ENCODE measurements at places on chromosomes 4 and X. TPM values are rescaled to one million over a fixed set of nuclear protein-coding genes. Genes with fewer than 3 reads are reported as not detected.

Gene SSX2B
- not detected for total RNA-seq

Gene AMOT
- 3.3 TPM for total RNA-seq

Gene USP17L21
- not detected for total RNA-seq

Gene GLRA2
- total RNA-seq: not detected

Gene TDO2
- 0.40 TPM for total RNA-seq

Gene MCF2
- not detected for total RNA-seq

Gene SLC34A2
- 4.9 TPM for total RNA-seq

Gene ARHGAP6
- total RNA-seq: 0.56 TPM

Gene PNMA6F
- not detected for total RNA-seq

Gene TCEAL6
- not detected for total RNA-seq

- no peak for ATAC-seq
Measured at GRCh38 chr4:137370679-137371078, 161.6 kb downstream of the PCDH18 start.

DNA sequence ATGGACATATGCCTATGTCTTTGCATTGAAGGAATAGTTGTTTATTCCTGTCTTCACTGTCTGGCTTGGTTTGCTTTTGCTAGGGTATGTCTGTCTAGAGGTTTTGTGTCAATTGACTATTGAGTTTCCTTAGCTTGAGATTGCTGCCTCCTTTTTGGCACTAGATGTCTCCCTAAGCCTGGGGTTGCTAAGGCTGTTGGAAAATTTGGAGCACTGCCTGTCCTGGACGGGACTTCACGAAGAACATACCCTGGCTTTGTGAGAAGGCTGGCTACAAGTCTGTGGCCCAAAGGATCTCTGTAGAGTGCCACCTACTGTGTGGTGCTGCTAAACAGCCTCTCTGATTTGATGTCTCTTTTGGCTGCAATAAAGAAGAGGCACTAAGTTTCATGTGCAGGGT, 183.8 kb upstream of the NUDT10 start:
- no peak for ATAC-seq

- no peak for ATAC-seq
Measured at GRCh38 chr4:154186035-154186434, 305.6 kb downstream of the DCHS2 start.

GRCh38 chr4:132479543-132479942, 669.6 kb upstream of the PCDH10 start:
- no peak for ATAC-seq

DNA sequence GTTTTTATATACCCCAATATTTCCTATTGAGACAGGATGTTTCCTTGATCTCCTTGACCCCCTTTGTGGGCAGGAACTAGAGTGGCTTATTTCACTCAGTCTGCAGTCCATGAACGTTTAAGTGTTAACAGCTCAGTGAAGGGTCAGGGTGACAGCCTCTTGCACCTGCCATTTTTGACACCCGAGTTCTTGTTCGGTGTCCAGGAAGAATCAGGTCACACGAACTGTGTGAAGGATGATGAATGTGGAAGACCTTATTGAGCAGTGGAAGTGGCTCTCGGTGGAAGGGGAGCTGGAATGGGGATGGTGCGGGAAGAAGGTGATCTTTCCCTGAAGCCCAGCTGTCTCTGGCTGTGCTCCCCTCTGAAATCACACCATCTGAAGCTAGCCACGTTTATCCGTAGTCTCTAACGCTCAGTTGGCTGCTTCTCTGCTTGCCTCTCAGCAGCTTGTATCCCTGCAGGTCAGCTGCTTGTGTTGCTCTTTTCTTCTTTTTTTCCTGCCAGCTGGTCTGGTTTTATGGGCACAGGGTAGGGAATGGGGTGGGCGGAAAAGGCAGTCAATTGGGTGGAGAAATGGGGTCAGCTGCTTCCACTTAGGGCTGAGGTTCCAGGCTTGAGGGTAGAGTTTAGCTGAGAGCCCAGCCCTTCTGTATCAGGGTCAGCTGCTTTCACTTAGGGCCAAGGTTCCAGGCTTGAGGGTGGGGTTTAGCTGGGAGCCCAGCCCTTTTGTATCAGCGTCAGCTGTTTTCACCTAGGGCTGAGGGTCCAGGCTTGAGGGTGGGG, 29.0 kb upstream of the CCNG2 start:
- no peak for ATAC-seq

DNA sequence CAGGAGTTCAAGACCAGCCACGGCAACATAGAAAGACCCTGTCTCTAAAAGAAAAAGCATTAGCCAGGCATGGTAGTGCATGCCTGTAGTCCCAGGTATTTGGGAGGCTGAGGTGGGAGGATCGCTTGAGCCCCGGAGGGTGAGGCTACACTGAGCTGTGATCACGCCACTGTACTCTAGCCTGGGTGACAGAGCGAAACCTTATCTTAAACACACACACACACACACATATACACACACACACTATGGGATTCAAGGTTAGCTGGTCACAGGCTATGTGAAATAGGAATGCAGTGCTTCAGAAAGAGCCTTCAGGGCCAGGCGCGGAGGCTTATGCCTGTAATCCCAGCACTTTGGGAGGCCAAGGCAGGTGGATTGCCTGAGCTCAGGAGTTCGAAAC, 23.5 kb downstream of the NLGN3 start:
- ATAC-seq: no peak

DNA sequence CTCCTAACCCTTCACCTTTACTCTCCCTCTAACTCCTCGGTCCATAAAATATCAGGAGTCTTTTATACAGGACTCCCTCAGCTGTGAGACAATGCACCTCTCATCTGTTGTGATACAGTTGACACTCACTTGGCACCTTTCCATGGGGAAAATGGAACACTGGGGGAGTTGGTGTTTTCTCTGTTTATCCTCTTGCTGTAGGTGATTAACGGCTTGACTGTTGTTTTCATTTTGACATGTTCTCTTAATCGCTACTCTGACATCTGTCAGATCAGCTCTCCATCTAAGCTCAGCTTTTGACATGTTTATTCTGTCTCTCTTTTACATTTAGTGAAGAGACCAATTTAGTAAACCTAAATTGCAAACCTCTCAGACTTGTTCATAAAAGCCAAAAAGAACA, 604.8 kb downstream of the TRAM1L1 start:
- ATAC-seq: no peak

- no peak for ATAC-seq
Measured at GRCh38 chr4:1523907-1524636, 117.8 kb upstream of the NKX1-1 start.

GRCh38 chrX:101391831-101392230, 1.0 kb downstream of the RPL36A start:
- no peak for ATAC-seq

DNA sequence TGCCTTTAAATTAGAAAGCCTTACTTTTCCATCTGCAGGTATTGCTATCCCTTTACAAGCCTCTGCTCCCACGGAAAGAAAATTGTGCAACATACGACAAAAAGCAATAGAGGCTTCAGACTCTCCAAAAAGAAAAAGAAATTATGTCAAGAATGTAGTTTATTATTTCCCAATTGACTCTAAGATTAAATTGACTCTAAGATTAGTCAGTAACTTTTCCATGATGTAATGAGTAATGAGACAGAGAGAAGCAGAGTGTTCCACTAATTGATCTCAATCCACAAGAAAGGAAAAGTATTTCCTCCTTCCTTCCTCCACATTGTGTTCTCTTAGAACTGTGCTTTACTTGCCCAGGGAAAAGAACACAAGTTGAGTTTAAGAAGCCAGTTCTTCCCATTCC, 345.7 kb upstream of the HS3ST1 start:
- ATAC-seq: no peak

DNA sequence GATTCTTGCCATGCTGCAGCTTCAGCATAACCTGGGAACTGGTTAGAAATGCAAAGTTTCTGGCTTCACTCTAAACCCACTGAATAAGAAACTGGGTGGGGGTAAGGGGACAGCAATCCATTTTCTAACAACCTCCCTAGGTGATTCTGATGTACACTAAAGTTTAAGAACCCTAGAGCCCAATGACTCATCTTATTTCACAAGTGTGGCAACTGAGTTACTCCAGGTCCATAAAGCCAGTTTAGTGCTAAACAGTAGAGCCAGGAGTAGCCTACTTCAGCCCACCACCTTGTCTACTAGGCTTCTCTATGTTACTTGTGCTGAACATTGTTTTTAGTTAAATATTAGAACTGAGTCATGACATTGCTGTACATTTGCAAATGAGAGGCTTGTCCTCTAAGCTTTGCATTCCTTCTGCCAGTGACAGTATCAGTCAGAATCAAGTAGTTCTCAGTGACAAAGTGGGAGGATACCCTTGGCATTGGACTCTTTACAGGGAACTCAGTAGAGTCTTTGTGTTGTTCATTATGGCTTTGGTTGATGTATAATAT, 518.0 kb downstream of the RPA4 start:
- ATAC-seq: no peak

GRCh38 chr4:161382655-161383054, 781.1 kb downstream of the FSTL5 start:
- ATAC-seq: no peak

DNA sequence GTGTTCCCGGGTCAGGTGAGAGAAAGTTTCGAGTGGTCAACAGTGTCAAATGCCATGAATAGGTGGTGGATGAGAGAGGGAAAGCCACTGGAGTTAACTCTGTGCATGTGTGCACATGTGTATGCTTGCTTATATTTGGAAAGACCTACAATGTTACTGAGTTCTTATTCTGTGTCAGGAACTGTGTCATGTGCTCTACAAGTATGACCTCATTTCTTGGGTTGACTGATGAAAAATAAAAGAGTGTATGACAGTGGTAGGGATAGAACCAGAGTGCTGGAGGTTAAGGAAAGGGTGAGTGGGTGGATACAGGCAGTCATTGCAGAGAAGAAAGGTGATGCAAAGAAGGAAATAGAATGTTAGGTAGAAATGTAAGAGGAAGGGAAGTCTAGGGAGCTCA, 22.1 kb upstream of the DGKK start:
- no peak for ATAC-seq

- no peak for ATAC-seq
Measured at GRCh38 chr4:99979872-99980271, 29.8 kb upstream of the H2AZ1 start.

DNA sequence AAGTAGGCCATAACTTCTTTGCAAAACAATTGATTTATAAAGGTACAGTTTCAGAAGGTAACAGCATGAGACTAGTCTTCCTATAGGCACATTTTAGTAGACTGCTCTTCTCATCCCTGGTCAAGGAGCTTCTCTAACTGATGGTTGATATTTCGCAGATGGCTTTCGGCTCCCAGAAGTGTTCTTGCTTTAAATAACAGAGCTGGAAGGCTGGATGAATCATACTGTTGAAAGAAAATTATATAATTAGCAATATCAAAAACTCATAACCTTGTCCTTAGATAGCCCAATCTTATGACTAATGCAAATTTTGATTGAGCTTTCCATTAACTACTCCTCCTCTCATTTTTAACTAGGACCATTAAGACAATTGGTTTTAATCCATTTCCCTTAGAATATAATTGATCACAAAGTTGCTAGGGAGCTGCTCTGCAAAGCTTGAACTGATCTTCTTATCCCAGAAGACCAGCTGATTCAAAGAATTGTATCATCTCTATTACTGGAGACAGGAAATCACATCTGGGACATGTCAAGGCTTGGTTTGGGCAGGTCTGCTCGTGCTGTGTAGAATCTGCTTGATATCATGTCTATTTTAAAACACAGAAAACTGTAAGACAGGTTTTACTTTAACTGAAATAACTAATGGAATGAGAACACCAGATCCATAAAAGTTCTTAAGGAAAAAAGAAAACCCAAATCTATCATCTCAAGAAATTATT, 38.6 kb downstream of the CENPU start:
- peak; percentile 79 for ATAC-seq

GRCh38 chr4:108029731-108030130, 40.0 kb downstream of the HADH start:
- peak; percentile 17 for ATAC-seq

GRCh38 chr4:57303012-57303751, 193.0 kb upstream of the IGFBP7 start:
- no peak for ATAC-seq

- peak; percentile 64 for ATAC-seq
Measured at GRCh38 chr4:86033171-86033570, 326.7 kb downstream of the MAPK10 start.

DNA sequence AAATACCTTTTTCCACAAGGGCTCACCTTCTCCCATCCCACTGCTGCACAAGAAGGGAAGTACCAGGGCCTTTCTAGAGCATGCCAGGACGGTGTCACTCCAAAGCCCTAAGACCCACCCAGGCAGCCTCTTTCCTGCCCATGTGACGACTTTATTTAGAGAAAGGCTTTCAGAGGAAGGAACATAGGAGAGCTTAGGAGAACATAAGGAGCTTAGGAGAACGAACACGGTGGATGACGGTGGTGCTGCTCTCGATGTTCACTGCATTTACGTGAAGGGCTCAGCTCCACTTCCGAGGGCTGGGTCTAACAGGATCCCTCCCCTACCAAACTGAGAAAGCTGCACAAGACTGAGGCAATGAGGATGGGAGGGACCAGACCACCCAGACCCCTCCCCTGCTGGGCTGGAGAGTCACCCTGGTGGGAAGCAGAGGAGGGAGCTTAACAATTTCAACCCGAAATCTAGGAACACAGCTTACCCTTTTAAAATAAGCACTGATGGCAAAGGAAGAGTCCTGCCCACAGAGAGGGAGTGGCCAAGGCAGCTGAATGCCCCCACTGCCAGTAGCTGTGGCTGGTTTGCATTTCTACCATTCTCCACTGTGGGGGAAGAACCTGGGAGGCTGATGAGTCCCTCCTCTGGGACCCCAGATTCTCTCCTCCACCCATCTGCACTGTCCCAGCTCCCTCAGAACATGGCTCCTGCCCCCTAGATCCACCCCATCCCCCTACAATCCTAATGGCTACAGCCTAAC, 29.8 kb downstream of the ZFYVE28 start:
- ATAC-seq: no peak

DNA sequence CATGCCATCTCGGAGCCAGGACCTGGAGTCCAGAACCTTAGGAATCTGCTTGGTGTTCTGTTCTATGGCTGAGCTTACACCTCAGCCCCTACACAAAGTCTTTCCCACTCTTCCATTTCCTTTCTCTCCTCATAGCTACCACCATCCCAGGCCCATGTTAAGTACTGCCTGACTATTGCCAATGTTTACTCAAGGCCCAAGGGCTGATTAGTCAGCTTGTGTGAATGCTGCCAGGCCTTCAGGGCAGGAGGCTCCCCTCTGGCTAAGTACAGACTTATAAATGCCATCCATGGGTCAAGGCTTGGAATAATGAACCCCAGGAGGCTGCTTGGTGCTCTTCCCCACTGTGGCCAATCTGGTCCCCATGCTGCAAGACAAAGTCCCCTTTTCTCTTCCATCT, 411.6 kb upstream of the MAGEB18 start:
- no peak for ATAC-seq

GRCh38 chr4:161444626-161445025, 719.2 kb downstream of the FSTL5 start:
- ATAC-seq: no peak

- no peak for ATAC-seq
Measured at GRCh38 chr4:169341490-169341889, 70.7 kb upstream of the SH3RF1 start.

DNA sequence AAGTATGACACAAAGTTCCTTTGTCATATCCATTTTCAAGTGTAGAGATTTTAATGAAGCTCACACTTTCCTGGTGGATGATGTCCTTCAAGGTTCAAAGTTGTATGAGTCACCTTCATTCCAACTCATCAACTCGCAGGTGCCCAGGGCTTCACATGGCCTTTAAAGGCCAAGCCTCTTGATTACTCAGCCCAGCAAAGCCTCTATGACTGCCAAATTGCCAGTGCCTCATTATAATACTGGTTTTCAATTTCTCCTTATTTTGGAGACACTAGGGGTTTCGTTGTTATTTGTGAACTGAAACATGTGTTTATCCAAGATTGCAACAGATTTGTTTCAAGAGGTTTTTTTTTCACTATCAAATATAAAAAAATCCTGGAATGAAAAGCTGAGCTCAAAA, 45.9 kb upstream of the PPP3CA start:
- ATAC-seq: peak; percentile 85

- no peak for ATAC-seq
Measured at GRCh38 chr4:88702782-88703181, 5.2 kb upstream of the NAP1L5 start.

Measured in esophagus mucosa (tissue), 1 donor.